ENCODE measurements at places on chromosomes 4 and X.

DNA sequence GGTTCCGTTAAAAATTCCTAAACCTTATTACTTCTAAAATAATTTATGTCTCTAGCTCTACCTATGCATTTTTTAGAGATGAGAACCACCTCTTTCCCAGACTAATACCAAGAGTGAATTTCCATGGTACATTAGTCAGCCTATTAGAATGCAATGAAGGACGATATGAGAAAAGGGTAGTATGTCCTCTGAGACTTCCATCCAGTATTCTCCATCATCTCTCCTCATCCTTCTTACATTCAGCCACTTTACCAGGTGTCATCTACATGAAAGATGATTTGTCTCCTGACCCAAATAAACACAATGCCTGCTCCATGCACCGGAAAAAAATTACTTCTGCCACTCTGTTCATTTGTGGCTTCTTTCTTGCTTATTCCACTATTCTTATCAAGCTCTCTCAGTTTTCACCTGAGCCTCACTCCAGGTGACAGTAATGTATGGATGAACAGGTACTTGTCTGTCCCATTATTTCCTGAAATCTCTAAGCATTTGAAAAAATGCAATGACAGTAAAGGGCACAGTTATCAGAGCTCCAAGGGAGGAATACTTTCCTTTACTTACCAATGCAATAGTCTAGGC is 97.9 kb downstream of the MAB21L2 start:
- DNase-seq = no peak

- no peak for DNase-seq
Measured at GRCh38 chr4:131441004-131441688, 1707.9 kb upstream of the PCDH10 start.

DNA sequence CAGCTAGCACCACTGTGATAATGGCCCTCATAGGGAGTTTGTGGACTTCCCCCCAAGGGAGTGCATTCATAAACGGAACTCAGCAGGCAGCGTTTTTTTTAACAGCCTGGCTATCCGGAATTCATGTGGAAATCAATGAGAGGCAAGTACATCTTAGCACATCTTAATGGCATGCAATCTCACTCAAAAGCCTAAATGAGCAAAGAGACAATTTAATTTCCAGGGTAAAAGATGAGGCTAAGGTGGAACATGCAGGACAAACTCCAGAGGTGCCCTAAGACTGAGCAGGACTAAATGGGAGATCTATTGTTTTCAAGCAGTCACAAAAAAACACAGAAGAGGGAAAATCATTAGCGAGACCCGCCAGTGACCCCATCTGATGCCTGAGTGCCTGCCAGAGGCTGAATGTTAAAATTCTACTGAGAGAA is 243.5 kb upstream of the KCNIP4 start:
- no peak for DNase-seq

DNA sequence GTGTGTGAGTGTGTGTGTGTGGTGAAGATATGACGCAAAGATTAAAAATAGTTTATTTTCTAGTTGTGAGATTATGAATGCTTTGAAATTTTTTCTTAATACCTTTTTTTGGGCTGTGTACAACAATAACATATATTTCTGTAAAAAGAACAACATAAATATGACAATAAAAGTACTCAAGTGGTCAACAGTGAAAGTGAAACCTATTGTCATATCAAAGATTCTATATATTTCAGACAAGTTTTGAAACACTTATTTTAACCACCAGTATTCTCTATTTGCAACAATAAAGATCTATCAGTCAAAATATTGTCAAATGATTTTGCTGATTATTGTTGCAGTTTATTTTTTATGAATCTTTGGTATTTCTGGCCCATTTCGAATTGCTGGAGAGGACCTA is 98.0 kb downstream of the SPOCK3 start:
- no peak for DNase-seq

DNA sequence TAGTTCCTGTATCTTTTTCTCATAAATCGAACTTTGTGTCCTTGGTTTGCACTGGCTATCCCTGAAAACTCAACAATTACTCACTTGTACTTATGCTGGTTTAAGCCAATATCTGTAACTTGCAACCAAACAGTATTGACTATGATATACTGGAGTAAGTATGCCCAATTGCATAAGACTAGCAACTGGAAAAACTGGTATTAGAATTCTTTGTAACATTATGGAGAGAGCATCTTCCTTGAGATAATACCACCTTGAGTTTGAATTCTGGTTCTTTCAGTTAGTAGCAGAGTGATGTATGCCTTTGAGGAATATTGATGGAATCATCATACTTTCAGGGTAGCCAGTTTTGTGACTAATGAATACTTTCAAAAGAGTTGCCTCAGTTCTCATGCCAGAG is 28.1 kb downstream of the BMP3 start:
- no peak for DNase-seq
